ENCODE measurements at places on chromosomes 2 and 18.

- DNase-seq = no peak
Measured at GRCh38 chr2:186702501-186702900, 8.6 kb downstream of the FAM171B start.

DNA sequence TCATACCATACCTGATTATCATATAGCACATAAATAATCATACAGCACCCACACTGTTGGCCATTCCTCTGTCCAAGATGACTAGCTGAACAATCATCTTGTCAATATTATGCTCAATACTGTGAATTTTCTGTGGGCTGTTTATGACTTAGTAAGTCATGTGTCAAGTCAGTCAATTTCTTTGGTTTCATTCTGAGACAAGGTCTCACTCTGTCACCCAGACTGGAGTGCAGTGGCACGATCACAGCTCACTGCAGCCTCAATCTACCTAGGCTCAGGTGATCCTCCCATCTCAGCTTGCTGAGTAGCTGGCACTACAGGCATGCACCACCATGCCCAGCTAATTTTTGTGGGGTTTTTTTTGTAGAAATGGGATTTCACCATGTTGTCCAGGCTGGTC is 5.7 kb downstream of the MCM6 start:
- no peak for DNase-seq

DNA sequence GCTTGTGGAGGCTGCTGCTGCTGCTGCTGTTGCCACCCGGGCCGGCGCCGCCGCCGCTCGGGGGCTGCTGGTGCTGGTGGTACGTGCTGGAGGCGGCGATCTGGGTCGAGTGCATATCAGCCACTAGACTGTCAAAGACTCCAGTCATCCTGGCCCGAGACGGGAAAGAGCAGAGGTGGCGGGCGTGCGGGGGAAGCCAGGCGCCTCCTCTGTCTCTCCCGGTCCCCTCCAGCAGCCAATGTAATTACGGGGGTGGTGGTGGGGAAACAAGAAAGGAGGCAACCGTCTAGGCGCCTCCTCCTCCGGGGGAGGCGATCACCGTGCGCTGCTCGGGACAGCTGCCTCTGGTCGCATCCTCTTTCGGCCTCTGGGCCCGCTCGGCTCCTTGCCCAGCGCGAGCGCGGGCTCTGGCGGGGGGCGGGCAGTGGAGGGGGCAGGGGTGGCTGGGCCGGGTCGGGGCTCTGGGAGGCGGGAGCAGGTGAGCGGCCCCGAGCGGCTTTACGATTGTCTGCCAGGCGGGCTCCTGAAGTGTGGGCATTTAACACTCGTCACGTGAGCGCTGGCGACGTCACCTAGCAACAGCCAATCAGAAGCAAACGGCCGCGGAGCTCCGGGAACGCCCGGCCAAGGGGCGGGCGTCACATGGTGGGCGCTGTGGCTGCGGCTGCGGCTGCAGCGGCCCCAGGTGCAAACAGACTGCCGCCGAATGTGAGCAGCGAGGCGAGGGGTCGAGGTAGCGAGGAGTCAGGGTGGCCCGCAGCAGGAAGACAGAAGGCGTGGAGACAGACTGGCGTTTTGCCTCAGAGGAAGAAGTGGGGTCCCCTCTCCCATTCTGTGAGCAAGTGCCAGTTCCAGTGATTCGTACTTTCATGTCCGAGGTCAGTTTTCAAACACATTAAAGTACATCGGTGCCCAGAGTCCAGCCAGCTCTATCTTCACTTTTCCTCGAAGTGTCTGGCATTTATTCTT is at the start of gene DLX2:
Gene DLX2, minus strand, starts transcription at position 510 of the 969 bp plus-strand sequence. Its CDS starts 362 bp downstream, at position 148.
- DNase-seq = no peak

- DNase-seq = no peak
Measured at GRCh38 chr2:64455545-64455944, 1.6 kb downstream of the LGALSL start.

GRCh38 chr2:60891180-60891579 is 9.8 kb downstream of the REL start:
- DNase-seq = no peak

Data from coronary artery (tissue), 2 donors.